C1 segment of cervical spinal cord (tissue), 14 donors: ENCODE measurements at places on chromosomes 16 and 17.

GRCh38 chr17:43915559-43915958, 8.2 kb upstream of the MPP2 start:
- DNase-seq: no peak

- DNase-seq: no peak
These were observed 49.4 kb downstream of the GDE1 start for GRCh38 chr16:19472482-19472881.

DNA sequence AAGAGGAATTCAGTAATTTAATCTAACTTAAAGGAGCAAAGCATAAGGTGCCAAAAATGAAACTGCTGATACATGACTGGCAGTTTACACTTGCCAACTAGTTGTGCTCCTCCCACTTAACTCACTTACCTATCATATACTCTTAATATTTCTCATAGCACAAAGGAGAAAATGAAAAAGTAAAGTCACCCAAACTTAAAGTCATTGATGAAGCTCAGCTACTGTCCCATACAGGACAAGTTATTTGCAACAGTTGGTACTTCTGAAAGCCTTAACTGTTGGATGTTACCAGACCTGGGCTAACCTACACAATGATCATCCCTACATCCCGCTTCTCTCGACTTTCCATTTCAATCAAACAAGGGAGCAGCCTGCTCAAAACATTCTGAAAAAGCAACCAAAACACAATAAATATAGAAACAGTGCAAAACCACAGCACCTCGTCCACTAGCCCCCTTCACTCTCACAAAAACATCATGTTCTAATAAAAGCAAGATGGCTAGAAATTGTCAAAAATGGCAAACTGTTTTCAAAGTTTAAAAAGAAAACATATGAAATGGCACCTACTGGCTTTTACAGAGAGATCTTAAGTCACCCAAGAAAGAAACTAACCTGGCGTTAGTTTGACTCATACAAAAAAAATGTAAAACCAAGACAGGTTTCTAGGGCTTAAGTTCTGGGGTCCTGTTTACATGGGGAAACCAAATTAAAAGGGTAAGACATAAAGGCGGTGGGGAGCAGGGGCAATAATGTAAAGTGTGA, 868 bp downstream of the MED13 start:
- DNase-seq: no peak

GRCh38 chr16:55701442-55702319, 45.9 kb downstream of the SLC6A2 start:
- DNase-seq: peak; percentile 13

DNA sequence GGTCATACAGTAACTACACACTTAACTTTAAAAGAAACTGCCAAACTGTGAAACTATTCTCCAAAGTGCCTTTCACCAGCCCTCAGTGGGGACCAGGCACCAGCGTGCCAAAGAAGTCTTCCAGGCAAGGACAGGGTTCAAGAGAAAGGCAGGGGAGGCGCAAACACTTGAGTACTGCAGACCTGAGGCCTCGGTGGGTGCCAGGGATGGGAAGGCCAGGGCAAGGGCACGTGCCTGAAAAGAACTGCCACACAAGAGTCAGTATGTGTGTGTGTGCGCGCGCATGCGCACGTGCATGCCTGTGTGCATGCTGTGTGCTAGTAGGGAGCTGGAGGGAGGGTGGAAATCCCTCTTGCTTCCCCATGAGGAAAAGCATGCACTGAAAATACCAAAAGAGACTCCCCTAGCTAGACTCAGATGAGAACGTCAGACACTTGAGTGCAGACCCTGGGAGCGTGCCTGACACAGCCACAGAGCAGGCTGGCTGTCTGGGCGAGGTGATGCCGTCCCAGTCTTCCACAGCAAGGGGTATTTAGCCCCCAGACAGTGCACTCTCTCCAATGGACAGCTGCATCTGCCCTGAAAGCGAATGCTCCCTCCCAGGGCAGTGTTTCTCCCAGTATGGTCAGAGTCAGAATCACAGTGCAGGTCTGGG, 40.1 kb upstream of the GSG1L start:
- DNase-seq: no peak

DNA sequence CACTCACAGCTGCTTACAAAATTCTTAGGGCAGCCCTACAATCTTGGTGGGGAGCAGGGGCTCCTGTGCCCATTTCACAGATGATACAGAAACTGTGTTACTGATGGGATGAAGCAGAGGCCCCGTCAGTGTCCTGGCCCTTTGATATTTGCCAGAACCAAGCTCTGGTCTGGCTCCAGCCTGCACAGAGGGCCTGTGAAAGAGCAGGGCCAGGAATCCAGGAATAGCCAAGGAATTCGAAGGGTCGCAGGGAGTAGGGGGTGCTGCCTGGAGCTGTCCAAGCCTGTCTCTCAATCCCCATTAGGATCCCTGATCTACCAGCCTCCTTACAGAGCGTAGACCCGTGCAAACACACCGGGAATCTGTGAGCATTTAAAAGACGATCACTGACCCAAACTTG, 86.3 kb upstream of the RCVRN start:
- no peak for DNase-seq

GRCh38 chr17:12395733-12396354, 269.8 kb upstream of the MYOCD start:
- DNase-seq: no peak

DNA sequence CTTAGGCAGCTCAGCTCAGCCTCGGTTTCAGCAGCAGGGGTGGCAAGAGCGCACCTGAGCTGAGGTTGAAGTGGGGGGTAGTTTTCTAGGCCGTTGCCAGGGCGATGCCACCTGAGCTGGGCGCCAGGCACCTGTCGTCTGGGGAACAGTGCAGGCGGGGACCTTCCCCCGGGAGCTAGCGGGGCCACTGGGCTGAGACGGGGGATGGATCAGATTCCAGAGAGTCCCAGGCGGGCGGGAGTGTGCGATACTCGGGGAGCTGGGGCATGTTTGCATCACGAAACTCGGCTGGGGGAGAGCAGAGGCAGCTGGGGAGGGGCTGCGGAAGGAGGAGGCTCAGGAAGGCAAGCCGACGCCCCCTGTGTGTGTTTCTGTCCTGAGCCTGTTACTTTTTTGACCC, 477 bp upstream of the CLDN9 start:
- no peak for DNase-seq

DNA sequence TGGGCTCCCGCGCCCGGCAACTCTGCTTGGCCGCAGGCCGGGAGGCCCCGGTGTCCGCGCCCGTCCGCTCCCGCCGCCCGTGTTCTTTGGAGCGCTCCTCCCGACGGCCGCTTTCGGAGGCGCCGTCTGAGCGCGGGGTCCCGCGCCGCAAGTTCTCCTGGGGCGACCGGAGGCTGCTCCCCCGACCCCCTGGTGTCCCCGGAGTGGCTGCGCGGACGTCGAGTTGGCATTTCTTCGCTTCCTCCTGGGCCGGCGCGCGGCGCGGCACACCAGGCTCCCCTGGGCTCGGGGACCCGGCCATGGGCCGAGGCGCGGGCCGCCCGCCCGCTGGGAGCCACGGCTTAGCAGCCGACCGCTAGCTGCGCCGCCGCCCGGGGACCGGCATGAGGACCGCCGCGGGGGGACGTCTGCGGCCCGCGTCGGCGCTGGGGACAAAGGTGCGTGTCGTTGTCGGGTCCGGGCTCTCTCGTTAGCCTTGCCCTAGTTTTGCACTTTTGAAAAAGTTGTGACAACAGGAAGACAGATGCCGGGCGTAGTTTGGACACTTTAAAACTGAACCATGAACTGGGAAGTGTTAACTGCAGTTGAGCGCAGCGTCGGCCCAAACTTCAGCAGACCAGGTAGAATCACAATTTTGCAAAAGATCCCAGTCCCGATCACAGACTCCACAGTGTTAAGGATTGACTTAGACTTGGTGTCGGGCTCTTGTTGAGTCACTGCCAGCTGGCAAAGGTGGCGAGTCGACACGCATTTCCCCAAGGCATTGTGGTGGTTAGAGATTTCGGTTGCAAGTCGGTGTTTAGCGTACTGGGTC, 700 bp downstream of the UBN1 start:
- no peak for DNase-seq

GRCh38 chr17:79840269-79840988, 1.2 kb upstream of the CBX4 start:
- DNase-seq: no peak

DNA sequence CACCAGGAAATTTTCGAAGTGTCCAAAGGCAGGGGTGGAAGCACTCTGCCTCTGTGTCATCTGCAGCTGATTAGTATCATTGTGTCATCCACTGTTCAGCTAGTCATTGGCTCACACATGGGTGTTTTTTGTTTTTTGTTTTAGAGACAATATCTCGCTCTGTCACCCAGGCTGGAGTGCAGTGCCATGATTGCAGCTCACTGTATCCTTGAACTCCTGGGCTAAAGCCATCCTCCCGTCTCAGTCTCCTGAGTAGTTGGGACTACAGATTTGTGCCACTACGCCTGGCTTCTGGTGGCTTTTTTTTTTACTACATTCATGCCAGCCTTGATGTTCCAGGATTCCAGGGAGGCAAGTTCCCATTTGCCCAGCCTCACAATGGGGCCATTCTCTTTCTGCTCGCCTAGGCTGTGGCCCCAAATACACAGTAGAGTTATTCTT, 32.5 kb upstream of the MYO18A start:
- DNase-seq: no peak

GRCh38 chr17:49567871-49568694, 7.6 kb upstream of the NXPH3 start:
- DNase-seq: peak; percentile 85

DNA sequence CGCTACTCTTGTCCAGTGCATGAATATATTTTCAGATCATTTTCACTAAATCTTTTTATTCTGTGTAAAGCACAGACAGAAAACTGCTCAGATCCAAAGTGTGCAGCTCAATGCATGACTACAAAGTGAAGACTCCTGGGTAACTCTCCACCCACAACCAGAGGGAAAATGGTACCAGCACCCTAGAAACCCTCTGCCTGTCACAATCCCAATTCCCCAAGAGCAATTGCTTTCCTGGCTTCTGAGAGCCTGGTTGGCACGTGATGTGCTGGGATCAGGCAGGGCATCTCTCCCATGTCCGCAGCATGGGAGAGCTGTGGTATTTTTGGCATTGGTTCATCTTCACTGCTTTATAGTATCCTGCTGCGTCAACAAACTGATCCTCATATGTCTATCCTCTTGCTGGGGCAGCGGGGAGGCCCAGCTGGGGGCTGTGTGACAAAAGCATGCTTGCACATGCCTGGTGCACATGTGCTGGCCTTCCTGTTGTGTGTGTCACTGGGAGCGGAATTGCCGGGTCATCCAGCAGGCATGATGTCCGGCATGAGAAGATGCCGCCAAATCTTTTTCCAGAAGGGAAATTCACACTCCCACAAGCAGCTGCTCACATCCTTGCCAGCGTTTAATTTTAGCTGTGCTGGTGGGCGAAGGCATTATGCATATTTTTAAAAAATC, 278.9 kb upstream of the FOXF1 start:
- no peak for DNase-seq

GRCh38 chr17:4769628-4770027, 2.1 kb upstream of the TM4SF5 start:
- DNase-seq: no peak

GRCh38 chr17:8046306-8046928, 7.6 kb downstream of the ALOX15B start:
- no peak for DNase-seq

DNA sequence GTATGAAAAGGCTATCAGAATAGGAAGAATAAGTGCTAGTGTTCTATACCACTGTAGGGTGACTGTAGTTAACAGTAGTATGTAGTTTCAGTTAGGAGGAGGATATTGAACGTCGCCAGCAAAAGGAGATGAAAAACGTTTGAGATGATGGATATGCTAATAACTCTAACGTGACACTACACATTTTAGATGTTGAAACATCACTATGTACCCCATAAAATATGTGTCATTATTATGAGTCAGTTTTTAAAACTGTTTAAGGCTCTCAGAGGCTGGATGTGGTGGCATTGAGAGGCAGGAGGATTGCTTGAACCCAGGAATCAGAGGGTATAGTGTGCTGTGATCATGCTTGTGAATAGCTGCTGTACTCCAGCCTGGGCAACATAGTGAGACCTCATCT, 31.8 kb downstream of the UBN1 start:
- no peak for DNase-seq

GRCh38 chr16:75108792-75109731, 7.5 kb downstream of the LDHD start:
- peak; percentile 57 for DNase-seq

DNA sequence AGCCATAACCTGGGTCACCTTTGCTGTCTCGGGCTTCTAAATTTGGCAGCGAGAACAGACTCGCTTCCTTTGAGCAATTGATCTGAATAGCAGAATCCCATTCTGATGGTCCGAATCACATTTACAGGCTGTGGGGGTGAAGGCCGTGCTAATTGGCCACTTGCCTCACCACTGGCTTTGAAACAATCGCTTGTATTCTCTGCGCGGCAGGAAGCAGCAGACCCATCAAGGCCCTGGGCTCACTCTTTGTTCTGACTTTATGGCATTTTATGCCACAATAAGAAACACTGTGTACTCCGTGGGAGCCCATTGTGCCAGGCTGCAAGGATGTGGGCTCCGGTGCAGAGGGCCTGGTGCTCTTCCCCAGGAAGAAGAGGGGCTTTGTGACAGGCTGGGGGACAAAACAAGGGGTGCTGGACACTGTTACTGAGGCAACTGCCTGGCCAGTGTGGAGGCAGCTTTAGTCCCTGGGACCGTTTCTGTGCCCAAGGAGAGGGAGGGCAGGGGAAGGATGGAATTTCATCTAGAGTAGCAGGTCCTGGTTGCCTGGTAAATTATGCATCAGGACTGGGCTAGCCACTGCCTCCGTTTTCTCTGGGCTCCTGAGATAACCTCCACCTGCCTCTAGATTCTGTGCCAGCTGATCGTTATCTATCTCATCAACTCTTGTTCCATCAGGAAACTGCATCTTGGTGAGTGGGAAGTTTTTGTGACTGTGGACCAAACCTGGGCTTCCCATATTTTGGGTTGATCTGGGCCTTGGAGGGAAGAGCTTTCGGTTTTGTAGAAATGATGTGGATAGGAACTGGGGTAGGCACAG, 78.5 kb downstream of the MRC2 start:
- peak; percentile 78 for DNase-seq

- no peak for DNase-seq
These were observed 128.1 kb upstream of the IRX3 start for GRCh38 chr16:54414671-54415070.

GRCh38 chr17:261635-262034, 80.2 kb upstream of the DOC2B start:
- DNase-seq: no peak

DNA sequence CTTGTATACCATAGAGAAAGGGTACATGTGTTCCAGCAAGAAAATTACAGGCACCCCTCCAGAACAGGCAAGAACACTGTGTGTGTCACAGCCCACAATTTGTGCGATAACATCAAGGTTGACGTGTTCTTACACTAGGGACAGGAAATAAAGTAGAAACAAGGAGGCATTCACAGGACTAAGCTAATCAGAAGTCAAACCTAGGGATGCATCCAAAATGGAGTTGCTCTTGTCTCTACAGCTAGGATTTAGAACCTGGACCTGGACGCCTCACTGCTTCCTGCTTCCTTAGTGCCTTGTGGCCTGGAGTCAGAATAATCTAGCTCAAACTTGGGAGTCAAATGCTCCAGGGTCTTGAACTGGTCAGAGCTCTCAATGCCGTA, 41.3 kb downstream of the GINS3 start:
- no peak for DNase-seq

DNA sequence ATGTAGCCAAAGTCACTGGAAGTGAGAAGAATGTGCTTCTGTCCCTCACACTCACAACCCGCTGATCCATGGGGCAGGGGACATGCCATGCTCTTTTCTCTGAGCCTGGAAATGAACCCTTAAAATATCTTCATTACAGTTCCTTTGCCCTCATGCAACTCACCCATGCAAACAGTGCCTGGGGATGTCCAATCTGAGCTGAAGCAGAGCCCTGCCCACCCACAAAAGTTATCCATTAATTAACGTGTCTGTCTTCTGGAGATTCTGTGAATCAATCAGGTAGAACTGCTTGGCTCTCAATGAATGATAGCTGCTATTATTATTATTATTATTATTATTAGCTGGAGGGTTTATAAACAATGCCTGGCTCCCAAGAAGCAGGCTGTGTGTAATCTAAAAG, 133.7 kb downstream of the USP31 start:
- no peak for DNase-seq
